Hypothalamus (tissue), 51 donors: ENCODE measurements at places on chromosomes 6 and 20.

- no peak for DNase-seq
These were observed 128.0 kb downstream of the PHACTR1 start for GRCh38 chr6:12844284-12845223.

GRCh38 chr6:56755040-56755439 lies 112.4 kb upstream of the DST start:
- no peak for DNase-seq

DNA sequence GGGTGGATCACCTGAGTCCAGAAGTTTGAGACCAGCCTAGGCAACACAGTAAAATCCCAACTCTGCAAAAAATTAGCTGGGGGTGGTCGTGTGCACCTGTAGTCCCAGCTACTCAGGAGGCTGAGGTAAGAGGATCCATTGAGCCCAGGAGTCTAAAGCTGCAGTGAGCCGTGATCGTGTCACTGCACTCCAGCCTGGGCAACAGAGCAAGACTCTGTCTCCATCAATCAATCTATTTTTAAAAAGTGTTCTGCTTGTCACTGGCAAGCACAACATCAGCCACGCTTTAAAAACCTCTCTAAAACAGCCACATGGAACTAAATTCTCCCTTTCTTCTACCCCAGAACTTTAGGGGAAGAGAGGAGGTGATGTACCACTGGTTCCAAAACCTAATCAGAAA lies 131.6 kb upstream of the RREB1 start:
- no peak for DNase-seq

GRCh38 chr20:41534842-41535241 lies 83.3 kb downstream of the CHD6 start:
- no peak for DNase-seq

- no peak for DNase-seq
These were observed 111.0 kb downstream of the SYCP2 start for GRCh38 chr20:59822291-59823029.

- no peak for DNase-seq
These were observed 41.2 kb downstream of the CDC5L start for GRCh38 chr6:44428682-44429081.

DNA sequence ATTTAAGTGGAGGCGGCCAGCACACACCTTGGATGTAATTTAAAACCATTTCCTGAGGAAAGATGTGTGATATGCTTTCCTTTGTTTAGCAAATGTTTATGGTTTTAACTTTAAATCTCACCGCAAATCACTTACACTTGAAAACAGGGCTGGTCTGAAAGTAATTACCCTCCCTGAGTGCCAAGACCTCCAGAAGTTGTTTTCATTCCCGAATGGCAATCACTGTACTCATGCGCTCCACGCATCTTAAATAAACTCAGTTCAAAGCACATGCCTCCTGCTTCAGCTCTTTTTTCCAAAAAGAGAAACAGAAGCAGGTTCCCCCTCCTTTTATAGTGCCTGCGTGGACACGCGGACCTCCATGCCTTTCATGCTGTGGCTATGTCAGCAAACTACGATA lies 224.0 kb downstream of the SMOC2 start:
- DNase-seq: no peak

GRCh38 chr6:149026530-149026942 lies 279.7 kb downstream of the UST start:
- no peak for DNase-seq

GRCh38 chr6:53506872-53507271 lies 38.0 kb downstream of the GCLC start:
- DNase-seq: no peak

GRCh38 chr20:10992731-10993130 lies 318.9 kb upstream of the JAG1 start:
- DNase-seq: no peak

- no peak for DNase-seq
These were observed 3.1 kb downstream of the HS3ST5 start for GRCh38 chr6:114339706-114340105.

GRCh38 chr6:29789176-29789575 lies 38.4 kb upstream of the HLA-G start:
- DNase-seq: no peak

DNA sequence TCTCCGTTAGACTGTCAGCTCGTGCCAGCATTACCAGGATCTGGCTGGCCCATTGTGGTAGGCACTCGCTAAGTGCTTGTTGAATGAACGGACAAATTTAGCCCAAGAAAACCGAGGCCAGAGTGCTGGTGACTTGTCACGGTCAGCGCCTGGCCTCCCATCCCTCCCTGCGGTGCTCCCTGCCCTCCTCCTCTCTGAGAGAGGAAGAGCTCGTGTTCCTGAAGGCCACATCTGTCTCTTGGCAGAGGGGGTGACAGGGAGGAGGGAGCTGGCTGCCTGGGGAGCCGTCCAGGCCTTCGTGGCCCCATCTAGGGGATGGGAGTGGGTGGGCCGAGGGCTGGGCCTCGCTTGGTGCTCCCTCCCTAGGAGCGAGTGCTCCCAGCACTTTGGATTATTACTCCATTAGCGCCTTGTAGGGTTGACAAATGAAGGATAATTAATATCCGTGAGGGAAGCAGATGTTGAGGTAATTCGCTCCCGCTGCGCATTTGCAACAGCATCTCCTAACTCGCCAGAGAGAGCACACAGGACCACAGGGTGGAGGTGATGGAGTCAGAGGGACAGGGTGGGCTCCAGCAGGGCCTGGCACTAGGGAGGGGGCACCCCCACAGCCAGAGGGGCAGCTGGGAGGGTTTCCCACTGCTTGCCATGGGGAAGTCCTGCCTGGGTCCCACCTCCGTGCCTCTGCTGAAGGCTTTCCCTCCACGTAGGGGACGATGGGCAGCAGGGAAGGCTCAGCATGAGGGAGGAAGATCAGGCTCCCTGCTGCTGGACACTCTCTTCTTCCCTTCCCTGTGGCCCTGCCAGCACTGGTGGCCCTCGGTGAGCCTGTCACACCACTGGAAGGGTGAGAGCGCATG lies 37.0 kb downstream of the VSTM2L start:
- DNase-seq: no peak

GRCh38 chr6:47345761-47346160 lies 36.1 kb upstream of the TNFRSF21 start:
- no peak for DNase-seq

DNA sequence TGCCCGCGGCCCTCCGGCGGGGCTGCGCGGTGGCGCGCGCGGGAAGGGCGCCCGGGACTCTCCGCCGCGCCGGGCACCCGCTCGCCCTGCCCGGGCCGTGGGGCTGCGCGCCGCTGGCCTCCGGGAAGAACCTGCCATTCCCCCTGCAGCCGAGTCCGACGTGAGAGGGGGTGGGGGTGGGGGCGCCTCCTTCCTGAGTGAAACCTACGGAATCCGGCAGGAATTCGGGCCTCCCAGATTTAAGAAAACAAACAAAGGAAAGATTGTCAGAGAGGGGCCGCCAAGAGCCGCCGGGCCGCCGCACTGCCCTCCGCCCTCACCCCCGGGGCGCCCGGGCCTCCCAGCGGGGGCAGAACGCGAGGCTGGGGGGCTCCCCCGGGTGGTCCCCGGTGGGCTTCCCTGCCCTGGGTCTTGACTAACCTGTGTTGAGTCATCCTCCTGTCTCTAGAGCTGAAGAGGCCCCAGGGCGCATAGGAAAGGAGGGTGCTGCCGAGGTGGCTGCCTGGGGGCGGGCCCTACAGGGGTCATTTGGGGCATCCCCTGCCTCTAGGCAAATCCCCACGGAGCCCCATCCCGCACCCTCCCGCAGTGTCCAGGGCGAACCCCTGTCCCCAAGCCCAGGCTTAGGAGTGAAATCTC lies 42.2 kb upstream of the FOXP4 start:
- DNase-seq: no peak

- no peak for DNase-seq
These were observed 14.7 kb downstream of the ENPP3 start for GRCh38 chr6:131651782-131652181.

- DNase-seq: no peak
These were observed 196.6 kb downstream of the UST start for GRCh38 chr6:148943451-148943850.

DNA sequence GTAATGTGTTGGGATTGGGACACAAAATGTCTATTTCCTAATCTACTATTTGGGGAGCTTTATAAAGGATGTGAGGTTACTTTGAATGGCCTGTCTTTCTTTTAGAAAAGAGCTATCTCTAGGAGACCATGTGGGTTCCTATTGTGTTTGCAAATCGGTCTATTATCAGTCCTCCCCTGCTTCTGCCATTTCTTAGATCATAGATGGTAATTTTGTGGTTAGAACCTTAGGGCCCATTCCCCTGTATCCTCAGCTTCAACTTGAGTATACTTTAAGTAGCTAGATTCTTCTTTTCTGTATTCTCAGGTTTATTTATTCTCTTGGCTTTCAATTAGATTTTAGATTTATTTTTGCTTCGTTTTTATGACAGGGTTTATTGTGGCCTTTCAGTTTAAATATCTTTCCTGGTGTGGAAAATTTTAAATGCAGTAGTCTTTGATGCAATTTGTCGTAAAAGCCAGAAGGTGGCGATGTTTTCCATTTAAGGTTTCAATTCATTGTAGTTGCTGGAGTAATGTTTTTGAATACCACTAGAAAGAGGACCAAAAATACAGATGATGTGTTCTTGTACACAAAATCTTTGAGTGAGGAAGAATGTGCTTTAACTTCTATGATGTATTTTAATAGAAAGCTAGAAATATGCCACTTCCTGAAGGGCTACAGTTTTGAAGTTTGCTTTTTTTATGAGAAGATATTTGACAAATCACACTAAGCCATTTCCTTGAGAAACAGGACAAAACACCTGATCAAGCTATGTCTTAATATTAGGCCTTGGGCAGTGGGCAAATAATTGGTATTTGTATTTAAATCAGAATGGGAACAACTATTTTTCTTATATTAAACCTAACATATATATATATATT lies 20.3 kb downstream of the TBPL1 start:
- no peak for DNase-seq

- no peak for DNase-seq
These were observed 46.9 kb downstream of the CPXM1 start for GRCh38 chr20:2753461-2754040.

GRCh38 chr6:42193491-42193894 lies 1.3 kb downstream of the GUCA1B start:
- no peak for DNase-seq

- DNase-seq: no peak
These were observed 10.6 kb upstream of the SAMD3 start for GRCh38 chr6:130233330-130233729.

DNA sequence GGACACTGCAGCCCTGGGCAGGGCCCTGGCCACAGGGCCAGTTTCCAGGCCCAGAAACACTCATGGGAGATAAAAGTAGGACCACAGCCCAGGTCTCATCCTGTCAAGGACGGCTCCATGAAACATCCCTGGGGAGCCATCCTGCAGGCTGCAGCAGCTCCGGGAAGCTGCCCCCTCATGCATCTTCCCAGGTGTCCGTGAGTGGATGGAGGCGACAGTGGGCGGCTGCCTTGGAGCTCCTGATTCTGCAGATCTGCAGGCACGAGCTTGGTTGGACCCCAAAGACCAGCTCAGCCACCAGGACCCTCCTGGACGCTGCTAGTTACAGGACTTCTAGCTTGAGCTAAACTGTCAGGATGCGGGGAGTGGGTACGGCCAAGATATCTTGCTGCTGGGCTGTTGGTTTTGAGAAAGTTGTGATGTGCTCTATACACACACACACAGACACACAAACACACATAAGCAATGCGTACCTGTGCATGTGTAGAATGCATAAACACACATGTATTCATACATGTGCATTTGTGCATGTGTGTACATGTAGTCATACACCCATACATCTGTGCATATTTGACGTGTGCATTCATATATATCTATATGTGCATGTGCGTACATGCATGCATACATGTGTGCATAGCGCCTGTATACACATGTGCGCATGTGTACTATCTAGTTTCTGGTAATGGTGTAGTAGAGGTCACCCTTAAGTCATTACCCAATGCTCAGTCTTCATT lies 297.8 kb downstream of the TAF4 start:
- DNase-seq: no peak

DNA sequence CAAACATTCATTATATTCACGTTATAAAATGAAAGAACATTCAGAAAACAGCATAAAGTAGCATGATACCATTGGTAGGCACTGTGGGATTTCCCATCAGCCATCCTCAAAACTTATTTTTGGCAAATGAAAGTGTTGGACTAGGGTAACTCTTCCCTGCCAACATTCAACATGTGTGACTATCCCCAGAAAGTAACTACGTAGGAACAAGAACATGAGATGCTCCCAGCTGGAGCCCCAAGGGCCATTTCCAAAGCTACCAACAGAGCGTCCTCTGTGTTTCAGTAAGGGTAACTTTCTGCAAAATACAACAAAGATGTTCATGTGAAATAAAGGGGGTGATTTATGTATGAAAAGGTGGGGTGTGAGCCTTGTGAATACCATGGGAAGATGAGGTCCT lies 28.4 kb upstream of the PTPN1 start:
- DNase-seq: no peak

DNA sequence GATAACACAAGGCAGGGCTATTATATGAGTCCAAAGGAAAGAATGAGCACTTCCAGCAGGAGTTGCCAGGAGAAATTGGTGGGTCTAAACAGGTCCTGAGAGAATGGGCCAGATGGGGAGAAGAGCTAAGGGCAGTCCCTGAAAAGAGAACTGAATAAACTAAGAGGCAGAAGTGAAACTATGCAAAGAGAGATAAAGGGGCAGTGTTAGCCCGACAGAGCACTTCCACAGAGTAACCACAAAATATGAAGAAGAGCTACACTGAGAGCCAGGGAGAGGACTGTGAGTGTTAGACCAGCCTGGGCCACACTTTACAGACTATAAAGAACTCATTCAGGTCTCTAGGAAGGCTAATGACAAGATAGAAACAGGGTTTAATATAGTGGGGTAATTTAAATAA lies 43.8 kb downstream of the RALGAPA2 start:
- DNase-seq: no peak

- no peak for DNase-seq
These were observed 5.0 kb downstream of the COL21A1 start for GRCh38 chr6:56242346-56242745.

- DNase-seq: no peak
These were observed 212.7 kb upstream of the AGPAT4 start for GRCh38 chr6:161486361-161487216.

GRCh38 chr6:8334113-8334512 lies 101.2 kb downstream of the SLC35B3 start:
- DNase-seq: no peak
